ENCODE measurements at places on chromosomes 11 and 22.

- DNase-seq: no peak
These were observed 23.7 kb downstream of the SLC22A6 start for GRCh38 chr11:62961017-62961570.

- peak; percentile 46 for DNase-seq
These were observed 21.5 kb downstream of the OTUB1 start for GRCh38 chr11:64007629-64008282.

DNA sequence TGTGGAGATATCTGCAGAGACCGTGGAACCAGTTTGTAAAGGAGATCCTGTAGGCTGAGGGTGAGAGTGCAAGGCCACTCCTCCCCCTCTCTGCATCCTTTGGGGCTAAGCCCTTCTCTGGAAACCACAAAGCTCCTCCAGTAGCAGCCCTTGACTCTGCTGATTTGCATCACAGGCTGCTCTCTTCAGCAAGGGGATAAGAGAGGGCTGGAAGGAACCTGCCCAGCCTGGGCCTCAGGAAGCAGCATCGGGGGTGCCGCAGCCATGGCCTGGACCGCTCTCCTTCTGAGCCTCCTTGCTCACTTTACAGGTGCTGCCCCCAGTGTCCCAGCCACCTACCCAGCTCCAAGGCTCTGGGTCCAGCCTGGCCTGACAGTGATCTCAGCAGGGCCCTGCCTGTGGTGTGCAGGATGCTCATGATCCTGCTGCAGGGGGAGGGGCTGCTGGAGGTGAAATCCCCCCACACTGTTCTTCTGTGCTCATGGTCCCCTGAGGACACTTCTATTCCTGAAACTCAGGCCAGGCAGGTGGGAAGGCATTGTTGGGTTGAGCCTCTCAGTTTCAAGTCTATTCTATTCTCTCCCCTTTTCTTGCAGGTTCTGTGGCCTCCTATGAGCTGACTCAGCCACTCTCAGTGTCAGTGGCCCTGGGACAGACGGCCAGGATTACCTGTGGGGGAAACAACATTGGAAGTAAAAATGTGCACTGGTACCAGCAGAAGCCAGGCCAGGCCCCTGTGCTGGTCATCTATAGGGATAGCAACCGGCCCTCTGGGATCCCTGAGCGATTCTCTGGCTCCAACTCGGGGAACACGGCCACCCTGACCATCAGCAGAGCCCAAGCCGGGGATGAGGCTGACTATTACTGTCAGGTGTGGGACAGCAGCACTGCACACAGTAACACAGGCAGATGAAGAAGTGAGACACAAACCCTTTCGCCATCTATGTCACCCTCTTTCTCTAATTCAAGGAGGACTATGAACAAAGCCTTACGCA is 68.5 kb upstream of the IGLL5 start:
- no peak for DNase-seq

DNA sequence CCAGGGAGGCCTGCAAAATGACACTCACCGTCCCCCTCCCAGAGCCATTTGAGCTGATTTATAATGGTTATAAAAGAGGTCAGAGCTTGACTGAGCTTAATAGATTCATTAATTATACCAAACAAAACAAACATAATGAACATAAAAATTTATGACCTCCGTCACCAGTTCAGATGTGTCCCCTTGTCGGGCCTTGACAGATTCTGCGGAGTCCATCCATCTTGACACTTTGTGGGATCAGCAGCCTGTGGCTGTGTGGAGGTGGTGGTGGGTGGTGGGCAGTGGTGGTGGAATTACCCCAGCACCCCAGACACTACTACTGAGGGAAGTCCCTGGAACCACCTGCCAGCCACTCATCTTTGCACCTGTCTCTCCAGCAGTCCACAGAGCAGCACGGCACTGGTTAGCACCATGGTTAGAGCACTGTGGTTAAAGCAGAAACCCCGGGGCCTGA is 83.5 kb downstream of the DSCAML1 start:
- no peak for DNase-seq

DNA sequence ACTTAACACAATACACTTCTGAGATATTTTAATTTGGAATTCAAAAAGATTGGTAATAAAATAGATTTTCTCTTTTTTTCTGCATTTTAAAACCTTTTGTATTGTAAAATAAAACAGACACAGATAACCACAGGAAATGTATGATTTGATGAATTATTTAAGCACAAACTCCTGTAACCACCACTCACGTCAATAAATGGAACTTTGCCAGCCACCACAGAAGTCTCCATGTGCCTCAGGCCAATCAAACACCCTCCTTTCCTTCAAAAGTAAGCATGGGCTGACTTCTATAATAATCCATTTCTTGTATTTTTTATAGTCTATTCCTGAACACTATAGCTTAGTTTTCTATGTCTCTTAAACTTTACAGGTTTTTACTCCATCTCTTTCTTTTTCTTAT is 721.7 kb downstream of the DLG2 start:
- DNase-seq: peak; percentile 60

GRCh38 chr11:65389294-65389980 is 3.0 kb downstream of the FRMD8 start:
- no peak for DNase-seq

DNA sequence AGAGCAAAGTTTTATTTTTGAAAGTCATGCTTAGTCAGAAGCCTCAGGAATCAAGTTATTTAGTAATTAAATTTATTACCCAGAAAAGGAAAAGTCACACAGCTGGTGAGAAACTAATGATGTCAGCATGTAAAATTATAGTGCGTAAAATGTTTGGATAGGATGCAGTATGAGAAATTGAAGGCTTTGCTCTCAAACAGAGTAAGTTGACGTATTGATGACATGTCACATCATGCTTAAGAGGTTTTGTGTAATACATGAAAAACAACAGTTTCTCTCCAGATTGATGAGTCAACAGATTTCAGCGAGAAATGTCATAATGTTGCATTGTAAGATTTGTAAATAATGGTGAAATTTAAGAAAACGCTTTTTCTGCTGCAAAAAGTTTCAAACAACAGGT is 769.8 kb downstream of the METTL15 start:
- DNase-seq: no peak

GRCh38 chr11:13876423-13876822 is 86.1 kb upstream of the SPON1 start:
- no peak for DNase-seq

- no peak for DNase-seq
These were observed 2.2 kb downstream of the MADD start for GRCh38 chr11:47271961-47272661.

- DNase-seq: no peak
These were observed 830.0 kb downstream of the NTM start for GRCh38 chr11:132200353-132200936.

GRCh38 chr11:17782145-17782544 is 47.6 kb downstream of the KCNC1 start:
- no peak for DNase-seq

DNA sequence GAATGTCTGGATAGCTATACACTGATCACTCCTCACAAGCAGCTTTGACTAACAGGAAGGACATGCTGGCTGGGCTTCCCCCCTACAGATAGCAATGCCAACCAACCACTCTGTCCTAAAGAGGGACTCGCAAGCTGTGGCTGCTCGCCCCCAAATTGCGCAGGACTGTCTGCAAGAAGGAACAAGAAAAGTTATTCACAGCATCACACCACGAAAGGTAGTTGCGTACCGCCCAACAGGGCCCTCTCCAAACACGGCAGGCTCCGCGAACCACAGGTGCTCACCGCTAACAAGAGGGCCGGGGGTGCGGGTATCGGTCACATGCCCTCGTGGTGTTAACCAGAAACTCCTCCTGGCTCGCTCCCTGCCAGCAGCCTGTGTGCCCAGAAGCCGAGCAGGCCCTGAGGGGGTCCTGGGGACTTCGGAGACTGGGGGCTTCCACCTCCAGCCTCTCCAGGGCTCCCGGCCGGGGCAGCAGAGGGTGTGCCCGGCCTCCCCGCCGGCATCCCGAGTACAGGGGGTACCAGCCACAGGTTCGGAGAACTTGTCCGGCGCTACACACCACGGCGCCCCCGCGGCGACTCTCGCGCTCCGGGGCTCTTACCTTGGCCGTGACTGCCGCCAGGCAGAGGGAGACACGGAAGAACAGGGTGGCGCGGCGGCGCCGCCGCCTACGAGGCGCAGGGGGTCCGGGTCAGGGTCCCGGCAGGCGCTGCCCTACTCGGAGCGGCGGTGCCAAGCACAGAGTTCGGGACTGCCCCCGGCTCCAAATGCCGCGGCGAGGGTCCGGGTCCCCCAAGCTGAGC is 682 bp downstream of the LARGE1 start:
- no peak for DNase-seq

DNA sequence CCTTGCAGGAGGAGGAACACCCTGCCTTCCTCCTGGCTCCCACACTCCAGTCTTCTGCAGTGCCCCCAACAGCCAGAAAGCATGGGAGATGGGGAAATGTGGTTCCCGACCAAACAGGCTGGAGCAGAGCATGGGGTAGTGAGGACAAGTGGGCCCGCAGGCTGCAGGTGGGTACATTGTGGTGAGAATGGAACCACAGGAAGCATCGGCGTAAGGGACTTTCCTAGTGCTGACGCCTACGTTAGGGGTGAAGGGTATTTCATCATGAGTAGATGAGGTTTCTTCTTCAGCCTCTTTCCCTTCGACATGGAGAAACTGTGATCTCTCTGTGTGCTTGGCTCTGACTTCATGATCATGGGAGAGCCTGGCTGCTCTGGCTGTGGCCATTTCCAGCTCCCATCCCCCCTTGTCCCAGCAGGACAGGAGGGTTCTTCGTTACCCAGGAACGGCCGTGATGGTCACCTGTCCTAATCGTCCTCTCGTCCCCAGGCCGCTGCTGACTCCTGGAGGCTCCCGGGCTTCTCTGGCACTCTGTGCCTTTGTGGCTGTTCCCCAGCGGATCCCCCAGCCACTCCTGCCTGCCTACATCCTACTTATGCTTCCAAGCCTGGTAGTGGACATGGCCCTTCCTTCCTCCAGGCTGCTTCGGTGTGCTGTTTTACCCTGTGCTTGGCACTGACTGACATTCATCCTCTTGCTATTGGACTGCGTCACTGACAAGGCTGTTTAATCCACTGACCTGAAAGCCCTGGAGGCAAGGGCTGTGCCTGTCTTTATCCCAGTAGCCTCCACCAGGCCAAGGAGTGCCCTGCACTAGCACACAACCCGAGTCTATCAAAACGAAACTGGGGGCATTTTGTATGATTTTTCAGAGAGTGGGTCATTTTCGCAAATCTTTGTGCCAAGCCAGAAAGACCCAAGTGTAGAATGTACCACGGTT is 65.2 kb upstream of the CECR2 start:
- DNase-seq: no peak

DNA sequence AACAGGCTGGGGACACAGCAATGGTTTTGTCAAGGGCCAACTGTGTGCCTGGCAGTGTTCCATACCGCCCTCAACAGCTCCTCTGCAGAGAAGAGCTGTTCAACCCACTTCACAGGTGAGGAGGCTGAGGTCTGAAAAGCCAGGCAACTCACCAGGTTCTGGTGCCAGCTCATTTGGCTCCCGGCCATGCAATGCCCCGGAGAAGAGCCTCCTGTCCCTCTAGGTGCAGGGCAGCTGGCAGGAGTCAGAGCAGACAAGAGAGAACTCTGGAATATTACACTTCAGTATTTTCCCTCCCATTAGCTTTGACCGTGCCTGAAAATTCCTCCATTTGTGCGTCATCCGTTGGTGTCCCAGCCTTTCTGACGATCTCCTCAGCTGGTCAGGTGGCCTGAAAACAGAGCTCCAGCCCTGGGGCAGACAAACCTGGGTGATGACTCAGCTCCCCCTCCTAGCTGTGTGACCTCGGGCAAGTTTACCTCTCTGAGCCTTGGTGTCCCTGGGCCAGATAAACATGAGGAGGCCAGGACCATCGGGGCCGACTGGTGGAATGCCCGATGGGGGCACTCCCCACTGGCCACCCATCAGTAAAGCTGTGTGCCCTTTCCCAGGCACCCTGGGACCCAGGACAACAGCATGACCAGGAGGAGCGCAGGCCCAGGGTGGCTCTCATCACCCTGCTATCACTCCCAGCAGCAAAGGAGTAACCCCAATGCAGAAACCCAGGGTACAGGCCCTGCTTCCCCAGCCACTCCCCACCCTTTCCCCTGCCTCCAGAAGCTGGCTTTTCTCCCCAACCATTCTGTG is 9.6 kb upstream of the C1QTNF6 start:
- peak; percentile 76 for DNase-seq

DNA sequence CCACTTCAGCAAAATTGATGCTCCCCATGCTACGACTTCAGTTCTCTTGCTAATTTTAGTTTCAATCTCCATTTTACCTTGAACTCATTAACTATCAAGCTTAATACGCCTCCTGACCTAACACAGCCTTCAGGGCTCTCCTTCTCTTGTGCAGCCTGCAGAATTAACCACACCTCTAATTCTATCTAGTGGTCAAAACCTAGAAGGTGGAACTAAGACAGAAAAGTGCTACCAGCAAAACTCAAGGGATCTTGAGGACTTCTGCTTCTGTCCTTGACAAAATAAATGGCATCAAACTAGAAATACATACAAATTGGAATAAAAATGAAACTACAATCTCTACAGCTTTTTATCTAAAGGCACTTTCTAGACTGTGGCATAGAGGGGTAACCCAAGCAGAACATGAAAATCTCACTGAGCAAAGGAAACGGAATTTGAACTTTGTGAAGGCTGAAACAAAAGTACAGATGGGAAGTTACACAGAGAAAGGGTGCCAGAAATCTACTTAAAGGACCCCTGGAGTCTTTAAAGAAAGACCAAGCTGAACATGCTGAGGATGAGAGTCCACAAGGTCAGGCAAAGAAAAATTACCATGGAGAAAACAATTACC is 10.7 kb downstream of the CWF19L2 start:
- no peak for DNase-seq

- DNase-seq: no peak
These were observed 9.2 kb downstream of the MAPK1 start for GRCh38 chr22:21858025-21858764.

DNA sequence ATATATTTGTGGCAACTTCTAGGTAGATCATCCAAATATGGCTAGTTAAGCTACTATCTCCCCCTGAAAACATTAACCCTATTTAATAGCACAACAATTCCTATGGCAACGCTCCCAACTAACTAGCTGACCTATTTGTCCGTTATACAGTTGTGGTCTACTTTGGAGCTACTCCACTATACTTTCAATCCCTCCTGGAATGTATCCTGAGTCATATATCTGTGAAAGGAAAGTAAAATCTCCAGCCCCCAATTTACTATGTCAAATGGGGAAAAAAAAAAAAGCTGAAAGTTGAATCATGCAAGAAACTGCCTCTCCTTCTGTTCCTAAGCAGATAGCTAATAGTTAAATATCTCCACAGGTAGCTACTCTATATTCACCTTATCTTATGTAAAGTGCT is 128.5 kb downstream of the CD44 start:
- peak; percentile 90 for DNase-seq

DNA sequence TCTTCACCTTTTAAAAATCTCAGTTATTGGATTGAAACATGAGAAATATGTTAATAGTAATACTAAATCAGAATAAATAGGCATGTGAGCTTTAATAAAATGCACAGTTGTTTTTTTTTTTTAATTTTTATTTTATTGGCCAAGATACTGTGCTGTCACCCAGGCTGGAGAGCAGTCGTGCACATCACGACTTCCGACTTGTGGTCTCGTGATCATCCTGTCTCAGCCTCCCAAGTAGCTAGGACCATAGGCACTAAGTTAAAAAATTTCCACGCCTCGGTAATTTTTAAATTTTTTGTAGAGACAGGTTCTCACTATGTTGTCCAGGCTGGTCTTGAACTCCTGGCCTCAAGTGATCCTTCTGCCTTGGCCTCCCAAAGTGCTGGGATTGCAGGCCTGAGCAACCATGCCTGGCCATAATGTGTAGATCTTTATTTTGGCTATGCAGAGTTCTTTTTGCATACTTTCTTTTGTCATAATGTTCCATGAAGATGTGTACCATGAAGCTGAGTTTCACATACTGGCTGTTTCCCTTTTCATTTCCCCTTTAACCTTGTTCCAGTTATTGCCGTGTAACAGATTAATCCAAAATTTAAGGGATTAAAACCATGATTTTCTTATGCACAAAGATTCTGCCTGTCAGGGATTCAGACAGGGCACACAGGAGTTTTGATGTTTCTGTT is 16.0 kb downstream of the CAPRIN1 start:
- no peak for DNase-seq

All from EL (cell line).